Activated CD8-positive, alpha-beta T cell treated with anti-CD3 and anti-CD28 coated beads for 36 hours (primary cell): ENCODE measurements at places on chromosomes 6 and 20. TPM values are rescaled to one million over a fixed set of nuclear protein-coding genes. Genes with fewer than 3 reads are reported as not detected.

ZSCAN23 gene
- total RNA-seq, result 1.6 TPM

SMPDL3A gene
- 0.14 TPM for total RNA-seq

BMP7 gene
- total RNA-seq, result not detected

CD24 gene
- 0.54 TPM for total RNA-seq

GRM1 gene
- total RNA-seq, result not detected

FAM83D gene
- 13.8 TPM for total RNA-seq

ADGRF4 gene
- total RNA-seq, result not detected

CLPSL2 gene
- total RNA-seq, result not detected

LPA gene
- total RNA-seq, result not detected

MYL9 gene
- not detected for total RNA-seq

DIDO1 gene
- 45.9 TPM for total RNA-seq
